ENCODE measurements at places on chromosomes 6 and 20.

DNA sequence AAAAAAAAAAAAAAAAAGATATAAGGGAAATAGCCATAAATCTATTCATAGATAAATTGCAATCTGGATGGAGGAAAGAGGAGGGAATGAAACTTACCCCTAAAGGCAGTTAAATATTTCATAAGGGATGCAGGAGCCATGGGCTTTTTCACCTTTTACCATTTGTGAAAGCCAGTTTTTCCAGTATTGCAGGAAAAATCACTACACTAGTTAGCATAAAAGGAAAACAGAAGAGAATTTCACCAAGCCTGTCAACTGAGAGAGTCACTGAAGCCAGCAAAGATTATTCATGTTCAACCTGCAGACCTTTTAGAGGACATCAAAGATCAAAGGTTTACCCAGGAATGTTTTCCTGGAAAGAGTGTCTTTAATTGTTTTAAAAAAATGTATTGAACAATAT is 969.7 kb downstream of the KIF16B start:
- no peak for DNase-seq

DNA sequence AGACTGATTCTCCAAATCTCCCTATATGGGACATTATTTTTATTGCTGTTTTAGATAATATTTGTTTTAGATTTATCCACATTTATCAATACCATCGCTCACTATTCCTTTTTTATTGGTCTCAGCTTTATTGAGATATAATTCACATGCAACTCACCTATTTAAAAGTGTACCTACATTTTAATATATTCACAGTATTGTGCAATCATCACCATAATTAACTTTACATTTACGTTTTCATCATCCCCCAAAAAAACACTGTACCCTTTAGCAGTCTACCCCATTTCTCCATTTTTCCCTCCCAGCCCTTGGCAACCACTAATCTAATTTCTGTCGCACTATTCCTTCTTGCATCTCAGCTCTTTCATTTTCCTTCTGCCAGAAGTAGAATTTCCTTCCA is 110.8 kb upstream of the HDAC2 start:
- DNase-seq: no peak

DNA sequence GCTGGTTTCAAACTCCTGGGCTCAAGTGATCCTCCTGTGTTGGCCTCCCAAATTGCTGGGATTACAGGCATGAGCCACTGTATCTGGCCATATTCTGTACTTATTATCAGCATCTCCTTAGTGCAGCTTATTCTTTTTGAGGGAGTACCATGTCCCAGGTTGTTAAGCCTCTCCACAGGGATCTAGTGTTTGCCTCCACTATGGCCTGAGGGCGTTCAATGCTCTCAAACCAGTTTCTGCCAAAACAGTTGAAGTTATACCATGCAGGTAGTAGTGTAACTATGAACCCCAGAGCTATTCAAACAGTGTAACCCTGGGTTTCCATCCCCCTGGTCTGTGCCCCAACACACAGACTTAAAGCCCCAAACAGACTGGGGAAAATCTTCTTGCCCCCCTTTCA is 81.7 kb downstream of the BACH2 start:
- no peak for DNase-seq

DNA sequence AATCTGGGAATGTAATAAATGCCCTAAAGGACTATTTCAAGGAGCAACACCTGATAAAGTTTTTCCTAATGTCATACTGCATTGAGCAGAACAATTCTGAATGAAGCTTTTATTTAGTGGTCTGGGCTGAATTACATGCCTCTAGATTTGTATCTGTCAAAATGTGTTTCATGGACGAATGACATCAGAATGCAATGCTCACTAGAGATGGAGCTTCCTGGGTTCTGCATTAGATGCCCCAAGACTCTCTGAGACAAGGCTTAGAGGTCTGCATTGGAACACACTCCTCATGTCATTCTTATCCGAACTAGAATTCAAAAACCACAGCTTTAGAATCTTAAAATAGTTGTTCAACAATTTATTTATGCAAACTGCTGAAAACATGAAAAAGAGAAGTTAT is 62.0 kb downstream of the SYNE1 start:
- DNase-seq: no peak

DNA sequence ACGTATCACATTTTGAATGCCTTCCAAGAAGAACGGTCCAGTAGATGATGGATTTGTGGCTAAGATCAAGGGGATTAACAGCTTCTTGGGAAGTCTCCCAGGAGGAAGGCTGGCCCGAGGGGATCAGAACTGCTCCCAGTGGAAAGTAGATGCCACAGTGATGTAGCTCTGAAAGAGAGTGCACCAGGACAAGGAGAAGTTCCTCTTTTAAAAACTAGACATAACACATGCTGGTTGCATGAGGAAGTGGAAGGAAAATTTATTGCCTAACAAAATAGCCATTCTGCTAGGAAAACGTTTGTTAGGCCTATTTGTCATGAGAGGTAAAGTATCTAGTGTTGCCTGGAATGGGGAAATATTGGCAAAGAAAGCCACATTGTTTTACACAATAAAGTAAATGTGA is 87.8 kb downstream of the CDH26 start:
- no peak for DNase-seq

- peak; percentile 98 for DNase-seq
These were observed at the start of gene RBCK1 for GRCh38 chr20:407953-408842. Gene RBCK1 (plus strand): TSS chr20:408299. CDS start chr20:408758, 459 bp downstream.

DNA sequence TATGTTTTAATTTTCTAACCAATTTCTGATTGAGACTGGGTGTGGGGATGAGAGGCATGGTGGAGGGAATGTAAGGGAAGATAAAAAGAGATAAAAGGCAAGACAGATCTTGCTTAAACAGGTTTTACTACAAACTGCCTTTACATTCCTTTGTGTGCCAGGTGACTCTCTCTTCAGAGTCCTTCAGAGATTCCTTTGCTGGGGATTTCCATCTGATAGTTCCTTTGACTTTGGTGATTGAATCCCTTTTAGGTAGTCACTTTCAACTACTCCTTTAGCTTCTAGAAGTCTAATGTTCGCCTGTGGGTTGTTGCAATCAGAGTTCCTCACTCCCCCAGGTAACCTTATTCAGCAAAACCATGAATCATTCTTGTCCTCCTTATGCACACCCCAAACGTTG is 283.3 kb upstream of the MANEA start:
- DNase-seq: no peak

GRCh38 chr6:2545383-2546038 is 205.2 kb downstream of the MYLK4 start:
- DNase-seq: no peak

DNA sequence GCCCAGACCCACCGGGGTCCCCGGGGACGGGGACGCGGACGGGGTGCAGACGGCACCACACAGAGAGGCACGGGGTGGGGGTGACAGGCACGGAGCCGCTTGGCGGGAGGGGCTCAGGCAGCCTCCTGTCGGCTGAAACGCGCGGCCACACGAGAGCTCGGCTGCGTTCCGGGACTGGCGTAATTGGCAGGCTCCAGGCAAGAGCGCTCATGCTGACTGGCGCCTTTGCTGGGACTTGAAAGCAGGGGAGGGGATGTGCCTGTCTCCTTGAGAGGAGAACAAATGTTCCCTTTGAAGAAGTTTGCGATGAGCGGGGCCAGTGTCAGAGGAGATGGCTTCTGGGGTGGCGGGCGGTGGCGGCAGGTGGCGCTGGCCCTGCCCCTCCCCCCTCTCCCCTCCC is 25.8 kb downstream of the BHLHE23 start:
- DNase-seq: no peak

GRCh38 chr20:33516882-33517281 is 27.0 kb downstream of the CBFA2T2 start:
- DNase-seq: no peak

DNA sequence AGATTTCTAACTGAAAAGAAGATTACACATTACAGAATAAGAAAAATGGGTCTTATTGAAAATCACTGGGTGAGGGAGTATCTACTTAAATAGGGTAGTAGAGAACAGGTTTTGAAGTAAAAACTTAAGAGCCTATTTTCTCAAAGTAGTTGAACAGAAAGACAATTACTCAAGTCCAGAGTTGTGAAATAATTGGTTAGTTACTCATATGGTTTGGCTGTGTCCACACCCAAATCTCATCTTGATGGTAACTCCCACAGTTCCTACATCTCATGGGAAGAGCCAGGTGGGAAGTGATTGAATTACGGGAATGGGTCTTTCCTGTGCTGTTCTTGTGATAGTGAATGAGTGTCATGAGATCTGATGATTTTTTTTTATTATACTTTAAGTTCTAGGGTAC is 1035.3 kb upstream of the GJE1 start:
- no peak for DNase-seq
